ENCODE measurements at places on chromosomes 7 and 10. TPM values are rescaled to one million over a fixed set of nuclear protein-coding genes. Genes with fewer than 3 reads are reported as not detected.

DNA sequence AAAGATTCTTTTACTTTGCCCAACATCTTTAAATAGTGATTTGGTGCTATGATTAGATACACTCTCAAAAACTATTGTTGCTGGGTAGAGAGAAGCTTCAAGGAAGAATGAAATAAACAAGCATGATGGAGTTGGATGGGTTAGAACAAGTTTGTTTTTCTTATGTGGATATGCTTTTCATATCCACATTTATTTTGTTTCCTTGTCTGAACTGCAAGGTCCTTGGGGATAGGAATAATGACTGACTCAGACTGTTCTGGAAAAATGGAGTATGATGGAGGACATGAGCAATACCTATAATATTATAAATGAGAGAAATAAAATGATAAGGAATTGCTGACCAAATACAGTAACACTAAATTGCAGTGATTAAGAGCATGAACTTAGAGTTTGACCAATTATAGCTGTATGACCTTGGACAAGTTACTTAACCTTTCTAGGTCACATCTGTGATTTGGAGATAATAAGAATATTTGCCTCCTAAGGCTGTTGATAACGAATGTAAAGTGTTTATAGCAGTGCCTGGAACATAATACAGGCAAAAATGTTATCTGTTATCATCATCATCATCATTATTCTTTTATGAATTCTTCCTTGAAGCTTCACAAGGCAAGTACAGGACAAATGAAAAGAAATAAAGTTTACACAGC lies 847.5 kb downstream of the LRMDA start:
- H3K4me3 ChIP-seq = no peak overlapping the region
- no peaks in the 10 kb centered on the region for H3K27me3 ChIP-seq
- DNase-seq = no peak
- H3K4me1 ChIP-seq = peaks cover 6% of the 10 kb centered on the region

The FANK1 gene
- 1.9 TPM for total RNA-seq

The VWDE gene
- 0.18 TPM for total RNA-seq

The AKR1C8 gene
- not detected for total RNA-seq

The MASTL gene
- total RNA-seq = 18.1 TPM

DNA sequence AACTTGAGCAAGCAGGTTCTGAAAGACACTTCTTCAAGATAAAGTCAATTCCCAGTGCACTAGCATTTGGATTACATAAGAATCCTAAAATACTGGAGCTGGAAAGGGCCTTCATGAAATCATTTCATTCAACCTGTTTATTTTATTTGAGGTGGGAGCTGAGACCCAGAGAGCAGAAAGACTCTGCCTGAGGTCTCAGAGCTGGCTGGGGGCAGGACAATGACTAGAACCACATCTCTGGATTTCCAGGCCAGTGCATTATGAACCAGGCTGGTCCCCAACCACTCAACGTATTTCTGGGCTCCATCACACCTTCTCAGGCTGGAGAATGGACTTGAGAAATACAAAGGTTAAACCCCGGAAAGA lies 8.4 kb downstream of the ANXA11 start:
- peaks cover 9% of the 10 kb centered on the region for H3K36me3 ChIP-seq
- H3K4me1 ChIP-seq = peaks cover 35% of the 10 kb centered on the region
- no peaks in the 10 kb centered on the region for H3K27me3 ChIP-seq
- H3K4me3 ChIP-seq = no peak overlapping the region
- H3K27ac ChIP-seq = no peak overlapping the region
- DNase-seq = no peak

The FOXK1 gene
- total RNA-seq = 4.3 TPM

The CFAP46 gene
- 1.7 TPM for total RNA-seq

GRCh38 chr7:117937049-117937752 lies 64.0 kb upstream of the CTTNBP2 start:
- no peak overlapping the region for H3K4me3 ChIP-seq
- H3K27ac ChIP-seq = no peak overlapping the region
- no peaks in the 10 kb centered on the region for H3K36me3 ChIP-seq
- H3K27me3 ChIP-seq = no peaks in the 10 kb centered on the region
- H3K4me1 ChIP-seq = no peaks in the 10 kb centered on the region
- no peak for DNase-seq

The SCIN gene
- total RNA-seq = not detected

DNA sequence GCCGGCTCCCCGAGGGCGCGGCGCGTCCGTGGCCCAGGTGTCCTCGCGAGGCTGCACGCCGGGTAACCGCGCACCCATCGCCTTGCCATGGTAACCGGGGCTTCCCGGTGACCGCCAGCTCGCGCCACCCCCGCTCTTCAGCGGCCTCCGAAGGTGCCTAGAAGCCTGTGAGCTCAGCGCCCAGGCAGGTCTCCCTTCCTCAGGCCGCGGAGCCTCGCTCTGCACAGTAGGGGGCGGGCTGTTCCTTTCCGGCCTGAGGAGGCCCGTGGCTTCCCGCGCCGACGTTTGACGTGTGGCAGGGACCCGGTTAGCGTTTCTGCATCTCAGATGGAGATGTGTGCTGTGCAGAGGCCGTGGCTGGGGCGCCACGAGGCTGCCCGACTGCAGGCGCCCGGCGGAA lies 117.1 kb downstream of the DYNC2I1 start:
- H3K4me1 ChIP-seq = no peaks in the 10 kb centered on the region
- no peaks in the 10 kb centered on the region for H3K27me3 ChIP-seq
- H3K4me3 ChIP-seq = no peak overlapping the region
- H3K27ac ChIP-seq = no peak overlapping the region
- no peaks in the 10 kb centered on the region for H3K36me3 ChIP-seq
- no peak for DNase-seq

The EPHB4 gene
- total RNA-seq = 36.4 TPM

DNA sequence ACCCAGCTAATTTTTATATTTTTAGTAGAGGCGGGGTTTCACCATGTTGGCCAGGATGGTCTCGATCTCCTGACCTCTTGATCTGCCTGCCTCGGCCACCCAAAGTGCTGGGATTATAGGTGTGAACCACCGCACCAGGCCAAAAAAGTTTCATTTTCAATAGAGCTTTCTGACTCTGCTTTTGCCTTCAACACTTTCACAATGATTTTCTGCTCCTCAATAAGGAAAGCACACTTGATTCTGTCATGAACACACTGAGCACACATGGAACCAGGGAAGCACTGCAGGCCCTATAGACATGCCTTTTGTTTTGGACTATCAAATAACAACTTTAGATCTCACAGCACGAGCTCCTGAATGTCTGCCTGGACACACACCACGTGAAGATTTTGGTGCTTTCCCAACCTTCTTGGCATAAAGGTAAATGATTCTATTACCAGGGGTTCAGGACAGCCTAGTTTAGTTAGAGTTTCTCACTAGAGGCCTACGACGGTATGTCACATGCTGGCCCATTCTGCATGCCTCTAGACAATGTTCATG lies 8.0 kb downstream of the RRP12 start:
- no peak overlapping the region for H3K4me3 ChIP-seq
- no peaks in the 10 kb centered on the region for H3K27me3 ChIP-seq
- H3K27ac ChIP-seq = no peak overlapping the region
- H3K36me3 ChIP-seq = peaks cover 42% of the 10 kb centered on the region
- DNase-seq = no peak

DNA sequence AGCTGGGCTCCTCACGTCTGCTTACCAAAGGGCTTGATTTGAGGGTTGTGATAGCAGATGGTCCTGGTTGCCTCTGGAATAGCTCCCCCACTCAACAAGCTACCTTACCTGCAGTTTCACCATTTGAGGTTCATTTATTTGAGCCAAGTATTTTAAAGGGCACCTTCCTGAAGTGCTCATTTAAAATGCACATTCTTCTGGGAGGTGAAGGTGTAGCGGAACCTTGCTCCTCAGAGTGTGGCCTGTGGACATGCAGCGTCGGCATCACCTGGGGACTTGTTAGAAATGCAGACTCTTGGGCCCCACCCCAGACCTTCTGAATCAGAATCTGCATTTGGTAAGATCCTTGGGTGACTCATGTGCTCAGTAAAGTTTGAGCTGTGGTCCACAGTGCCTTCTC lies 2.3 kb downstream of the CDH23 start:
- H3K4me3 ChIP-seq = no peak overlapping the region
- H3K27ac ChIP-seq = no peak overlapping the region
- H3K27me3 ChIP-seq = peaks cover 65% of the 10 kb centered on the region
- no peak for DNase-seq
- H3K36me3 ChIP-seq = no peaks in the 10 kb centered on the region

GRCh38 chr10:12658526-12658925 lies 309.2 kb downstream of the CAMK1D start:
- H3K27ac ChIP-seq = no peak overlapping the region
- no peaks in the 10 kb centered on the region for H3K36me3 ChIP-seq
- no peak for DNase-seq
- H3K4me1 ChIP-seq = no peaks in the 10 kb centered on the region

GRCh38 chr7:70571403-70571934 lies 560.5 kb upstream of the GALNT17 start:
- H3K36me3 ChIP-seq = no peaks in the 10 kb centered on the region
- no peak overlapping the region for H3K27ac ChIP-seq
- H3K4me3 ChIP-seq = no peak overlapping the region
- H3K27me3 ChIP-seq = no peaks in the 10 kb centered on the region

DNA sequence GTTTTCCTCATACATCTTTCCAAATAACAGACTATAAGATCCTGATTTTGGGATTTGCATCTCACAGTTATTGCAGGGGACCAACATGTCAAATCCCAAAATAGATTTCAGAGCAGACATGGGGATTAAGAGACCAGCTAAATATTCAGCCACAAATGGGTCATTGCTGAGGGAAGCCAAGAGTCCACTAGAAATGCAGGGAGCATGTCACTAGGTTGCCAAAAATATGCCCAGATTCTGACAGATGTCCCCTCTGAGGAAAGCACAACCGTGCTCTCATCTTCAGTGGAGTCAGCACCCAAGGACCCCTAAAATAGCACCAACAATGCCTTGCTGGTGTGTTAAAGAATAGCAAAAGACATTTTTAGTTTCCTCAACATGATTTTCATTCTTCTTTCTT lies 56.2 kb upstream of the AGK start:
- H3K27ac ChIP-seq = no peak overlapping the region
- no peak overlapping the region for H3K4me3 ChIP-seq
- H3K36me3 ChIP-seq = no peaks in the 10 kb centered on the region
- no peaks in the 10 kb centered on the region for H3K27me3 ChIP-seq
- DNase-seq = no peak

The ADCK2 gene
- total RNA-seq = 7.5 TPM

The PROSER2 gene
- 1.4 TPM for total RNA-seq

DNA sequence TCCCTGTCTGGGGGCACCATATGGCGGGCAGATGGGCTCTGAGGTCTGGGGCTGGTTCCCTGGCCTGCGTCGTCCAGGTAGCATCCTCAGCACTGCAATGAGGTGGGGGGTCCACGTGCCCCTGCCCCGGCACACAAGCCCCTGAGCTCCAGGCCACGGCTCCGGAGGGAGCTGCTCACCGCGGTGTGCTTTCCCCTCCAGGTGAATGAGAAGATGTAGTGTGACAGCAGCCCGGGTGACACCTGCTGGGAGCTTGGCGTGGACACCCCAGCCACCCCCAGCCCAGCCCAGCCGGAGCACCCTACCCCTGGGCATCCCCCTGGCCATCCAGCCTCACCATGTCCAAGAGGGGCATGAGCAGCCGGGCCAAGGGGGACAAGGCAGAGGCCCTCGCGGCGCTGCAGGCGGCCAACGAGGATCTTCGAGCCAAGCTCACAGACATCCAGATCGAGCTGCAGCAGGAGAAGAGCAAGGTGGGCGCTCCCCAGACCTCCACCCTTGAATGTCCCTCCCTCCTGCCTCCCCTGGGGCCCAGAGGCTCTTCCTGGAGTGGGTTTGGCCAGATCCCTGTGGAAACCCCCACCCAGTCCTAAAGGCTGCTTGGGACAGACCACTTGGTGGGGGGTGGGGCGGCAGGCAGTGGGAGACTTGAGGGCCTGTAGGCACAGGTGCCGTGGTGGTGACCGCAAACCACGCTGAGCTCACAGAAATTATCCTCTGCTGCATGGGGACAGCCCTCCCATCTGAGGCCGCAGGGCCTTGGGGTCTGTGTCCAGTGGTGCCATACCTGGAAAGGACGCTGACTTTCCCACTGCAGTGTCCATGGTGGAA lies 38.9 kb downstream of the JAKMIP3 start:
- H3K27ac ChIP-seq = no peak overlapping the region
- peaks cover 4% of the 10 kb centered on the region for H3K27me3 ChIP-seq
- H3K4me1 ChIP-seq = no peaks in the 10 kb centered on the region
- H3K4me3 ChIP-seq = no peak overlapping the region
- no peak for DNase-seq

The CFAP69 gene
- 0.72 TPM for total RNA-seq

DNA sequence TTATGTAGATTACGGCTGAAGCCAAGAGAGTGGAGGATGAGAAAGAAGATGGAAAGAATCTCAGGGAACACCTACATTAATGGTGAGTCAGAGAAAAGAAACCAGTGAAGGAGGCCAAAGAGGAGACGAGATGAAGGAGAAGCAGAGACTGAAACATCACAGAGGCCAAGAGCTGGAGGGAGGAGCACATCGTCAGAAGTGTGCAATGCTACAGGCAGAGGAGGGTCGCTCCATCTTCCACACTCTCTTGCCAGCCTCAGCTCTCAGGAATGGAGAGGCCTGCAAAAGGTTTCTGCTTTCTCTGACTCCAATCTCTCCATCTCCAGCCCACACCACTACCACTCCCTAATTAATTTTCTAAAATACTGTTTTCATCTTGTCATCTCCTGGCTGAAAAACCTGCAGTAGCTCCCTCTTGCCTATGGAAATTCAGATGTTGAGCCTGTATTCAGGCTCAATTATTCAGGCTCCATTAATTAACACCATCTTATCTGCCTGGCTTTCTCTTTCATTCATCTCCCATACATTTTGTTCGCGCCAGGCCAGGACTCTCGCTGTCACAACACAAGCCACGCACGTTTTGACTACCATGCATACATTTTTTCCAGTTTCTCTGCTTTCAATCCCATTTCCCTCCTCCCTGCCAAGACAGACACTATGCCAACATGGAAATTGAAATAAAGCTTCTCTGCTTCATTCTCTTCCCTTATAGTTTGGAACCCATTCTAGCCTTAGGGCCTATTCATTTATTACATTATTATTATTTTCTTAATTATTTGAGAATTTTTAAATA lies 165.8 kb downstream of the INHBA start:
- no peaks in the 10 kb centered on the region for H3K36me3 ChIP-seq
- H3K4me3 ChIP-seq = no peak overlapping the region
- H3K27ac ChIP-seq = no peak overlapping the region
- peaks cover 5% of the 10 kb centered on the region for H3K4me1 ChIP-seq
- H3K27me3 ChIP-seq = no peaks in the 10 kb centered on the region

The MMD2 gene
- not detected for total RNA-seq

The INTS15 gene
- total RNA-seq = 6.1 TPM

The ZNF485 gene
- 3.1 TPM for total RNA-seq

DNA sequence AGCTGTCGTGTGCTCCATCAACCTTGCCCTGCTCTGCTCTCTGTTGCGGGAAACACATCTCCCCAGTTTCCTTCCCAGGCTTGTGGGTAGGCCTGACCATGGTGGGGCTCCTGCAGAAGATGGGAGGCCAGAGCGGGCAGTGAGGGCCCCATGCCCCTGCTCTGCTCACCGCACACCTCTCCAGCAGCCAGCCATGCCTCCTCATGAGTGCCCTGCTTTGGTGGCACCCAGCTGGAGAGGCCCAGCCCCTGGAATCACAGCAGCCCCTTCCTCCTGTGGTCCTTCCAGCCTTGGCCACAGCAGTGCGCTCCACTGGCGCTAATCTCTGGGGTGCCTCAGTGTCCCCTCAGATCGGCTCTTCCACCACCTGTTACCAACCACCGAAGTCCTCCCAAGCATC lies 4.2 kb upstream of the OPN4 start:
- no peaks in the 10 kb centered on the region for H3K36me3 ChIP-seq
- peaks cover 11% of the 10 kb centered on the region for H3K4me1 ChIP-seq
- DNase-seq = no peak
- H3K4me3 ChIP-seq = no peak overlapping the region
- H3K27ac ChIP-seq = no peak overlapping the region
- no peaks in the 10 kb centered on the region for H3K27me3 ChIP-seq

- H3K4me3 ChIP-seq = no peak overlapping the region
- H3K4me1 ChIP-seq = no peaks in the 10 kb centered on the region
- H3K27ac ChIP-seq = no peak overlapping the region
- no peak for DNase-seq
- no peaks in the 10 kb centered on the region for H3K36me3 ChIP-seq
Observed at GRCh38 chr7:132871419-132871818, 210.5 kb downstream of the CHCHD3 start.

The KCND2 gene
- total RNA-seq = under 0.01 TPM
